ENCODE measurements at places on chromosomes 12 and 14. TPM values are rescaled to one million over a fixed set of nuclear protein-coding genes. Genes with fewer than 3 reads are reported as not detected.

Gene BLOC1S1
- 76.1 TPM for total RNA-seq

Gene C12orf60
- 1.5 TPM for total RNA-seq

Gene TMEM119
- total RNA-seq: 15.8 TPM

Gene MMP14
- 383 TPM for total RNA-seq

Gene ART4
- total RNA-seq: 7.9 TPM

Gene PMEL
- 1.1 TPM for total RNA-seq

Gene SYNE3
- 5.9 TPM for total RNA-seq

Gene SLCO1A2
- total RNA-seq: under 0.01 TPM

Gene CDKL1
- total RNA-seq: 2.9 TPM

Gene PARP11
- total RNA-seq: 3.3 TPM

Gene SLC5A8
- total RNA-seq: not detected

Gene DLGAP5
- 53.7 TPM for total RNA-seq

Gene SMCO3
- 0.38 TPM for total RNA-seq

Gene VWF
- total RNA-seq: 4.4 TPM

Gene FRS2
- total RNA-seq: 33.2 TPM

Gene CD9
- total RNA-seq: 641 TPM

Gene KCNA5
- not detected for total RNA-seq

Gene LHX5
- not detected for total RNA-seq

Gene UNG
- total RNA-seq: 24.5 TPM

Gene SAMD15
- total RNA-seq: 2.5 TPM

Gene KRT75
- not detected for total RNA-seq

Gene IL31
- total RNA-seq: not detected

Gene PRIMA1
- total RNA-seq: not detected

Gene ANO2
- 0.19 TPM for total RNA-seq

Gene NKX2-1
- total RNA-seq: not detected

Gene KCNK10
- total RNA-seq: not detected

Gene PSMB11
- total RNA-seq: under 0.01 TPM

Gene ST8SIA1
- total RNA-seq: 0.28 TPM

Gene CDK4
- total RNA-seq: 146 TPM

Gene KLRD1
- 0.28 TPM for total RNA-seq

Gene SIRT4
- total RNA-seq: 0.96 TPM

Gene LBHD2
- not detected for total RNA-seq
